Stimulated activated CD8-positive, alpha-beta memory T cell treated with anti-CD3 and anti-CD28 coated beads, Interleukin-7, amount 100 ng/mL, for 24 hours (primary cell): ENCODE measurements at places on chromosomes 4 and X.

GRCh38 chrX:30065226-30065625 lies 150.1 kb upstream of the MAGEB2 start:
- no peak for DNase-seq

DNA sequence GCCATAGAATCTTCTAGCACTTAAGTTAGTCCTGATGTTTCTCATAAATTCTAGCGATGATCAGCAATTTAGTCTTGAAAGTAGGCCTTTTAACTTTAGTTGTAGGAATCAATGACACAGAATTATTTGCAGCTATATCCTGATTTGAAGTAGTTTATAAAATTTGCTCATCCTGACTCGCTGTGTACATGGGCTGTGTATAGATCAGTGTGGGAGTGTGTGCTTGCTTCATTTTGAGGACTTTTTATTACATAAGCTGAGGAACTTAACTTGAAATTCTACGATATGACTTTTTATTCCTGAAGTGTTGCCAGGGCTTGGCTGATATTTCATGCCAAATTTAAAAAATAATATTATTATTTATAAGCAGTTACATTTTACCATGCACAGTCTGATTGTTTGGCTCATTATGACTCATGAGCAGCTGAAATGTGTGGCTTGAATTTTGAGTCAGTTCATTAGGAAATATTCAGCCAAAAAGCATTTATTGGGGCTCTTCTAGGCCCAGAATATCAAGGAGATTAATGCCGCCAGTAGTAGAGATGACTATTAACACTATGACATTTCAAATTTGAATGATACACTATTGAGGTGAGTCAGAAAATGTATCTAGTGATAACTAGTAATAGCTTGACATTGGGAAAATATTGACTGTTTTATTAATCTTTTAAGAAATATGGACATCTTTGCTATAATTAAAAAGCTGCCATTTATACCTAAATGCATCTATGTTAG lies 128.9 kb upstream of the LIMCH1 start:
- DNase-seq = no peak

DNA sequence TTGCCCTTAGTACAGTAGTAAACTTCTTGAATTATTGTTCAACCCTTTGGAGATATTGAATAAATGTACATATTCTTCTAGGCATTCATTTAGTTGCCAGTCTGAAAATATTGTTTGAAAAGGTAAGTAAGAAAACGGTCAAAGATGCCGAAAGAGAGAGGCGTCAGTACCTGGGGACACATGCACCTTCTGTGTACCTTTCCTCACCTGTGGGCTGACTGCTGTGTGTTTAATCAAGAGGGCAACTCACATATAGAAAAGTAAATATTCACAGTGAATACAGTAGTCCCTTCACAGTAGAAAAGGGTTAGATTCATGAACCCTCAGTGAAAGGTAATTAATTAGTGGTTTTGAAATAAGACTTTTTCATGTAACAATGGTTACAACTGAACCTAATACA lies 6.9 kb downstream of the ANXA10 start:
- no peak for DNase-seq

DNA sequence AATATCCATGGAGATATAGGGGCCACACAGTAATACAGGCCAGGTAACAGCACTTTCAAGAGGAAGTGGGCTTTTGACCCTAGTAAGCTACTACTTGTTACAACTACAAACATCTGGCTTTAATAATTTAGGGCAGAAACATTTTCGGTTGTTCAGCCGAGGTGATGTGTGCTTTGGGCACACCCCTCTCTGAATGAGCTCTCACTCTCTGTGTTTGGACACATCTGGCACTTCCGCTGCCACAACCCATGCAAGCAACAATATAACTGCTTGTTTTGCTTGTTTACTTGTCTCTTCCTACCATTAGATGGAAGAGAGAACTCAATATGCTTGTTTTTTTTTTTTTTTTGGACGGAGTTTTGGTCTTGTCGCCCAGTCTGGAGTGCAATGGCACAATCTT lies 277.2 kb downstream of the HS3ST1 start:
- no peak for DNase-seq

- DNase-seq = no peak
Measured at GRCh38 chr4:76607846-76608245, 172.8 kb downstream of the SHROOM3 start.
